ENCODE measurements at places on chromosomes 16 and 17.

- DNase-seq = peak; percentile 2
These were observed 72.6 kb upstream of the CNEP1R1 start for GRCh38 chr16:49952386-49952785.

DNA sequence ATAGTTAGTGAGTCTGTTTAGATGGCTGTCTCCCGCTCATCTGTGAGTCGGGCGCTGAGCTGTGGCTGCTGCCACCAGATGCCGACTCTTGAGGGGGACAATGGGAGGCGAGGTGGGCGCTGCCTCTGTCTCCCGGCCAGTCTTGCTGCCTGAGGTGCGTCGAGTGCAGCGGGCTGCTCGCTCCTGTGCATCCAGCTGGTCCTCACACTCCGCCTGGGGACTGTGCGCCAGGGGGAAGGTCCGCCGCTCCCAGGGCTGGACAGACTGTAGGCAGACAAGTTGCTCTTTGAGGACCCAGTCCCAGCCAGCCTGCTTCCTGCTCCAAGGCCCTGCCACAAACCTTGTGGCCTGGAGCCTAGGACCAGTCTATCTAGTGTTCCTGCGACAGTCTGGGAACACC is 32.4 kb downstream of the STH start:
- DNase-seq = no peak

DNA sequence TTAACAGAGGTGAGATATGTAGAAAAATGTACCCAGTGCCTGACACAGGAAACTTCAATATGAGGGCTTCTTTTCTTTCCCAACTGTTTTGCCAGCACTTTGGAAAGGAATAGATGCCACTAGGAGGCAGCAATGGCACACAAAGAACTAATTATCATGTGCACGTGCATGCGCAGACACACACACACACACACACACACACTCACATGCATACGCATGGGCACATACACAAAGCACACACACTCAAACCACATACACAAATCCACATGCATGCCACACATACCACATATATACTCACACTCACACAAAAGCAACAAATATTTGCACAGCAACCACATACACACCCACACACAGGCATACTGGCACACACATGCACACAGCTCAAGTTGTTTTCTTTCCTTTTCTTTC is 8.8 kb upstream of the CEP112 start:
- DNase-seq = peak; percentile 26

DNA sequence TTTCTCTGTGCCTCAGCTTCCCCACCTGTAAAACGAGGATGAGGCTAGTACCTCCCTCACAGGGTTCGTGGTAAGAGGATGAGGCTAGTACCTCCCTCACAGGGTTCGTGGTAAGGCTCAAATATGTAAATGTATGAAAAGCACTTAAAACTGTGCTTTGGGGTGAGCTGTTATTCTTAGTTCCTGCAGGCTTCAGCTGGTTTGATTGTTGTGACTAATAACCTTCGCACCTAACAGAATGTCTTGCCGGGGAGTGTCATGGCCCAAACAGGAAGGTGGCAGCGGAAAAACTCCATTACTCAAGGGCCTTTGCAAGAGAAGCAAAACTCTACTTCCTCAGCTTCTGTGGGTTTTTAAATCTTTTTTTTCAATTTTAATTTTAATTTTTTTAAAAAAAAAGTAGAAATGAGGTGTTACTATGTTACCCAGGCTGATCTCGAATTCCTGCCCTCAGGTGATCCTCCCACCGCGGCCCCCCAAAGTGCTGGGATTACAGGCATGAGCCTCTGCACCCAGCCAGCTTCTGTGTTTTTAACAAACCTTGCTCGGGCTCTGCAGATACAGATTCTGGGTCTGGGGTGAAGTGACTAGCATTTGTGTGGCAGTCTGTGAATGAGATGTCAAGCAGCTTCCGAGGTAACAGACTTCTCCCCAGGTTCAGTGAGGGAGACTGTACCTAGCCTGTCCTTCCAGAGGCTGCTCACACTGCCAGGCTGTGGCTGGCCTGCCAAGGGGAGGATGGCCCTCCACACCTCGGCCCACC is 103.0 kb downstream of the RAB11FIP4 start:
- no peak for DNase-seq

DNA sequence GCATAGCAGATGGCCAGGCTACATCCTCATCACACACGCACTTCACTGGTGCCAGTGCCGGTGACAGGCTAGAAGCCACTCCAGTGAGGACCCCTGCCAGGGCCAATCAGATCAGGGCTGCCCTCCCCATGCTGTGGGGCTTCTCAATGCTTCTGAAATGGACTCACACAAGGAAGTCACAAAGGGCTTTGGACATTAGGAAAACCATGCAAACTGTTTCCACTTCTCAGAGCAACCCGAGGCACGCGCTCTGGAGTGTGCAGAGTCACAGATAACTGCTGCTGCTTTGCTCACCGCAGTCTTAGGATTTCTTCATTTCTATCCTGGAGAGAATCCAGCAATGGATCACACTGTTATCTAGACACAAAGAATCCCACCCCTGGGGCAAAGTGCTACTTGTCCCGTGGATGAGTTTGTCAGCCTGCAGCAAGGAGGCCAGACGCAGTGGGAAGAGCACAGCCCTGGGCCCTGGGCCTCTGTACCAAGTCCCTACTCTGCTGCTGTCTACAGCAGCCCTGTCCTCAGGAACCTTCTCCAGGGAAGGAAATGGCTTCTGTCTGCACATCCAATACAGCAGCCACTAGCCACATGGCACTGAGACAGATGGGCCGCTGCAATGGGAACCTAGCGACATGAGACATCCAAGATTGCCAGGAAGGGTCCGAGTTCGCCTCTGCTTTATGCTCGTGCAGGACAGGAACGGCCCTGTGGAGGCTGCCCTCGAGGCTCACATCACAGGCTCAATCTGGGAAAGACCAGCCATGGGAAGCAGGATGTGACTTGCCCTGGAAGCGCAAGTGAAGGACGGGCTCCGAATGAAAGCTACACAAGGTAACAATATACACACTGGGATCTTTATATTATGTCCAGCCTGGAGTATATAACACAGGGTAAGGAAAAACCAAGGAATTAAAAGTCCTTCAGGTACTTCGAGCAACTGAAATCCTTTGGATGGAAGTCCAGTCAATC is 169.3 kb downstream of the ZFHX3 start:
- no peak for DNase-seq

- no peak for DNase-seq
These were observed 62.1 kb downstream of the ABHD15 start for GRCh38 chr17:29504711-29505110.

- DNase-seq = no peak
These were observed 13.9 kb downstream of the KIAA0513 start for GRCh38 chr16:85041219-85042166.

DNA sequence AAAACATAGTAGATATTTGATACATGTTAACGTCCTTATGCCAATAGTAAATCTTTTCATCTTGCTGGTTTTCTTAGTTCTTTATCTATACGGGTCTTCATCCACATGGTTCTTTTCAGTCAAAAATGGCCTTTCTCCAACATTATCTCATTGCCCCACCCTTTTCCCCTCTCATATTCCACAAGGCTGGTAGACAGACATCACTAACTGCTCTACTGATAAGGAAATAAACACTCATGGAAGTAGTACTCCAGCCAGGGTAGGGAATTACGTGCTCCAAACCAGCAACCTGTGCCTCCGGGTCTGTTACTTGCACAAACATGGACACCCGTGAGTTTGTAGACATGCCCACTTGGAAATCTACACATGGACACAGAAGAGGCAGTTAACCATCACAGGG is 141.4 kb downstream of the XYLT1 start:
- no peak for DNase-seq

Data from epithelial cell of proximal tubule (primary cell).